ENCODE measurements at places on chromosomes 3 and 15.

GRCh38 chr15:92415639-92416297, 22.1 kb downstream of the ST8SIA2 start:
- no peak for DNase-seq

DNA sequence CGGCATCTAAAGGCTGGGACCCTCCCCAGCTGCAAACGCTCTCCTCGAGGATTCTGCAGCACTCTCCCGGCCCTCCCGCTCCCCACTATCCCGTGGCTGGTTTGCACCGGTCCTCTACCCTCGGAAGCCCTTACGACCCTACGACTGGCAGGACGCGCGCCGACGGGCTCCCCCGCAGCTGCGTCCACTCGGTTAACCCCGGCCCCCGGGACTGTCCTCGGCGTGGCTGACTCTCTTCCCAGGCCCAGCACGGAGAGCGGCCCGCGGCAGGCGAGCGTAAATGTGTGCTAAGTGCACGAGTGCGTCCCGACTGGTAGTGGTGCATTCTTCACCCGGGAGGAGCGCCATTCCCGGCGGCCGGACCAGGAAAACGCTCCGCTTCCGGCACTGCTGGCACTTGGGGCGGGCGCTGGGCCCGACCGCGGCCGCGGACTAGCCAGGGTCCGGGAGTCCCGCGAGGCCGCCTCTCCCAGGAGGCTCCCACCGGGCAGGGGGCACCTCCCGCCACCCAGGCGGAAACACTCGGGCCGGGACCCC, 508 bp downstream of the GORASP1 start:
- DNase-seq, result no peak

DNA sequence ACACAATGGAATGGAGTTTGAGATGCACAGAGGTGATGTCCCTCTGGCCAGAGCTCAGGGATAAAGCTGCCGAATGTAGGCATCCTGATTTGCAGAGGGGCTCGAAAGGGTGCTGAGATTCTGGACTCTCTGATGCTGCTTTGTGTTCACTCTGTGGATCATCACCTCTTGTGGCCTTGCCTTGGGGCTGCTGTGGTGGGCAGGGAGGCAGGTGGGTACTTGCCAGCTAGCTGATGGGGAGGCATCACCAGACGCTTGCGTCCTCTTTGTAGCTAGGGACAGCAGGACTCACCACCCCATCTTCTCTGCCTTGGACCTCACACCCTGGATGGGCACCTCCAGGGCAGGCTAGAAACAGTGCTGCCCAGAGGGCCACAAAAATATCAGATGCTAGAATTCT, 14.6 kb upstream of the RASGRF1 start:
- no peak for DNase-seq

DNA sequence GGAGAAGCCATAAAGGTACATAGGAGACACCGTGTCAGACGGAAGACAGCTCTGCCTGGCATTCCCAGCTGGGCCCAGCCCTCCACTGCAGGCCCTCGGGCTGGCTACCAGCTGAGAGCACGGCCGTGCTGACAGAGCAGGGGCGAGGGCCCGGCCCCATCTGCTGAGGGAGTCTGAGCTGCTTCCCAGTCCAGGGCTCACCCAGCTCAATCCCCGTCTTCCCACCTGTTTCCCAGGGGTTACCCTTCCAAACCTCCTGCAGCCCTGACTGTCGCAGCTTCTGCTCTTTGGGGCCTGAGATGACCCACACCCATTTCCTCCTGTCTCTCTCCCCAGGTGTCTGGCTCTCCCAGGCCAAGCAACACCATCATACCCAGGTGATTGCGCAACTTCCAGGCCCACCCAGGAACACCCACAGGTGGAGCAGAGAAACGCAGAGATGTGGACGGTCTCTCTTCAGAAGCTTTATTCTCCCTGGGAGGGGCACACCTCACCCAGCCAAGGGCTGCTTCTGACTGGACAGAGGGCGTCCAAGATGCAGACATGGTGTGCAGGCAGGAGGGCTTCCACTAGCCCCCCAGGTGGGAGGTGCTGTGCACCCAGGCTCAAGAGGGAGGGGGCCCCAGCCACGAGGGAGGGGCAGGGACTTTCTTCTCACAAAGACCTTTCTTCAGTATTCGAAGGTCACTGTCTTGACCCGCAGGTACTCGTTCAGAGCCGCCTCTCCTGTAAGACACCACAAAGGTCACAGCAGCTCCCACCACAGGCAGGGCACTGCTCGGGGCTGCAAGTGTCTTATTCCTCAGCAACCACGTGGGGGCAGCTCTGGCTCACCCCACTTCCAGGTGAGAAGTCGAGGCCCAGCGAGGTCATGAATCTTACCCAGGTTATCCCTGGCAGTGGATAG, 19.4 kb upstream of the SLC41A3 start:
- no peak for DNase-seq

GRCh38 chr3:177196456-177197040, 734 bp downstream of the TBL1XR1 start:
- DNase-seq, result peak; percentile 20

DNA sequence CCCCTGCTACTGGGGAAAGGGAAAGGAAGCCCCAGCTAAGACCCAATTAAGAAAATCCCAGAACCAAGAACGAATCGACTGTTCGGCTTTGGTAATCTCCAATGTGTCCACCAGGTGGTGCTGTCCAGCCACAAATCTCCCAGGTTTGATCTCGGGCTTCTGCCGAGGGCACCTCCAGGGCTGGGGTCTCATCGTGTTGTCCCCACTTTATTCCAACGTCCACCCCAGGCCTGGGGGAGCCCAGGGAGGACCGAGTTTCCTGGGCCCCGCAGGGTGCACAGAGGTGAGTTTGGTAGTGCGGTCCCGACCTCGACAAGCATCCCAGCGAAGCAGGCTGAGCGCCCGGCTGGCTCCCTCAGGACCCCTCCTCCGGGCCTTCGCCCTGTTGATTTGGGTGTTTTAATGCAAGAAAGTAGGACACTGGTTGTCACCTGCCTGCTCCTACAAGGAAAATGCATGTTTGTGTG, 185.1 kb downstream of the GOLGA6L6 start:
- DNase-seq, result peak; percentile 86

GRCh38 chr3:145384307-145384706, 776.7 kb downstream of the PLOD2 start:
- no peak for DNase-seq

DNA sequence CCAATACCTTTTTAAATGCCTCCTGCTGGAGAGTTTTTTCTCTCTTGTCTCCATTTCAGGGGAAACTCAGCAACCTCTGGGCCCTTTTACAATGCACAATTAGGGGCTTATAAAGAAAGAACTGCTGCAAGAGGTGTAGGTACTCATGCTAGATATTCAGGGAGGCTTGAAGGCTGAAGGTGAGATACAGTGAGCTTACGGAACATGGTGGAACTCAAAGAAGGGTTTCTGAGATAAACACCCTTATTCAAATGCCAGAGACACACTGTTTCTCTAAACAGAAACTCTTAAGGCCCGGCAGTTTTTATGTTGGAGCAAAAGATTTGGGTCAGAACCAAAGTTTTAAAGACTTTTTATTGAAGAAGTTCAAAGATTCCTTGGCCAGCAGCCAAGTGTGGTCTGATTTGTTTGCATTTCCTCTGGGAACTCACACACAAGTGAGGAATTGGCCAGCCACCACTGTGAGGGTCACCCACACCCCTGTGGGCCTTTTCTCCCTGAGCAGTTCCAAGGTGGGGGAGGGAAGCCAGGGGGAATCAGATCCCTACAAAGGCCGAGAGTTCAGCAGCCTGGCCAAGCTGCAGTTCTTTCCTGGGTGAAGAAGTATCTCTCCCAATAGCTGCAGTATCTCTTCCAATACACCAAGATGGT, 47.8 kb downstream of the TNFAIP8L3 start:
- DNase-seq, result no peak

DNA sequence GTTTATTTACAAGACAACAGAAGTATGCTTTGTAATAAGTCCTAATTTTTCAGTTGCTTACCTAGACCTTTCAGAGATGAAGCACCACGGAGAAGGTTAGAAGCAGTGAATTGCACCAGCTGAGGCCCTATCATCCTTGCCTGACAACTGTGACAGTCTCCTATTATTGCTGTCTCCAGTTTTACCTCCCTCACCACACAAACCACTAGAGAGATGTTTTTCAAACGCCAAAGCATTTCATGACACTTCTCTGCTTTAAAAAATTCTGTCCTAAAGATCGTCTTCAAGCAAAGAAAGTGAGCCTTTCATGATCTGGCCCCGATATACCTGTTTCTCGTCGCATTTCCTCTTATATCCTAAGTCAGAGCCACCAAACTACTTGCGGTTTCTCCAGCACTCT, 72.3 kb upstream of the TSPAN3 start:
- DNase-seq, result no peak

- no peak for DNase-seq
These were observed 616.9 kb downstream of the ZIC1 start for GRCh38 chr3:148026009-148026588.

GRCh38 chr15:26660241-26660640, 112.6 kb downstream of the GABRB3 start:
- no peak for DNase-seq

DNA sequence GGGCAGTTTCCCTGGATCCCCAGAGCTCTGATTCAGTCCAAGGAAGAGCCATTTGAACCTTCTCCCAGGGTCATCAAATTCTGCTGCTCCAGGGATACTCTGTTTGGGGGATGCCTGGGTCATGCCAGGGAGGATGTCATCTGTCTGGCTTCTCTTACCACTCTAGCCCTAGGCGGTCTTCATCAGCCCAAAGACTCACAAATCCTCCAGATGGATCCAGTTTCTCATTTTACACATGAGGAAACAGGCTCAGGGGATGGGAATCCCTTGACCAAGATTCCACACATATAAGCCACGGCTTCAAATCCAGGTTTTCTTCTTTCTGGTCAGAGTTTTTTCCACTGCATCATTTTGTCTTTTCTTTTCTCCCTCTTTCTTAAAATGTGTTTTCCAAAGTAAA, 36.7 kb downstream of the SLC28A1 start:
- DNase-seq, result no peak

DNA sequence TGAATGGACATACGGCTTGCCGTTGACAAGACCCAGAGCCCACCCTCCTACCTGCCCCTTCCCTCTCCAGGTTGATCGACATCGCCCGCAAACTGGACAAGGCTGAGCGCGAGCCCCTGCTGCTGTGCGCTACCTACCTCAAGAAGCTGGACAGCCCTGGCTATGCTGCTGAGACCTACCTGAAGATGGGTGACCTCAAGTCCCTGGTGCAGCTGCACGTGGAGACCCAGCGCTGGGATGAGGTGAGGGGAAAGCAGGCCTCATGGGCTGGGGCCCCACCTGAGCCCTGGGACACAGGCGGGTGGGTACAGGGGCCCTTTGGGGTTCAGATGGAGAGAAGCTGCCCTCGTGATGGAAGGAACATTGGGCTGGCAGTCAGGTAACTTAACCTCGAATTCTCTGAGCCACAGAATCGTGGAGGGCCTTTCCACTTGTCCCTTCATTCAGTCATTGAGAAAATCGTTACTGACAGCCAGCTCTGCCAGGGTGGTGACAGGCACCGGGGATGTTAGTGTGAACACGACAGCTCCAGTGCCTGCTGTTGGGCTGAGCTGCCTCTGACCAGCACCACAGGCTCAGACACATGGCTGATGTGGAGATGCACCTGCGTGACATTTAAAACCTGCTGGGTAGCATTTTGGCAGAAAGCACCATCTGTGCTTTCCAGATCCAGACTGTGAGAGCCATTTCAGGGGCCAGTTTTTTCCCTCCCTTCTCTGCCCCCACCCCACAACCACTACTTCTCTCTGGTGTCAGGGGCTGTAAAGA, 25.6 kb upstream of the RHO start:
- no peak for DNase-seq

- DNase-seq, result no peak
These were observed 104.5 kb downstream of the VGLL4 start for GRCh38 chr3:11539218-11539617.

DNA sequence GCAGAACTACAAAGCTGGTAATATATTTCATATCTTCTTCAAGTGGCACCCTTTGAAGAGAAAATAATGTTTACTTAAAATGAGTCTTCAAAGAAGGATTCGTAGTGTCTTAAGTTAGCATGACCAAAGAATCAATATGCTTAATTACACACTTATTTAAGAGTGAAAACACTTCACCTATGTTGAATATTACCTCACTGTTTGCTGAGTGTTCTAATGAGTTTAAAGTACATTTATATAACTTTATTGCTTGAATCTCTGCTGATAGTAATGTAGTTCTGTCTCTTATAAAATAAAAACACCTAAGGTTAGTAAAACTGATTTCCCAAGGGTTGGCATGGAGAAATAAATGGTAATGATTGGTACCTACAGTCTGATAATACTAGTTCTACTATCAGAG, 143.3 kb upstream of the SLC2A2 start:
- DNase-seq, result no peak

- no peak for DNase-seq
These were observed 32.0 kb downstream of the RAB11A start for GRCh38 chr15:65901336-65901735.

DNA sequence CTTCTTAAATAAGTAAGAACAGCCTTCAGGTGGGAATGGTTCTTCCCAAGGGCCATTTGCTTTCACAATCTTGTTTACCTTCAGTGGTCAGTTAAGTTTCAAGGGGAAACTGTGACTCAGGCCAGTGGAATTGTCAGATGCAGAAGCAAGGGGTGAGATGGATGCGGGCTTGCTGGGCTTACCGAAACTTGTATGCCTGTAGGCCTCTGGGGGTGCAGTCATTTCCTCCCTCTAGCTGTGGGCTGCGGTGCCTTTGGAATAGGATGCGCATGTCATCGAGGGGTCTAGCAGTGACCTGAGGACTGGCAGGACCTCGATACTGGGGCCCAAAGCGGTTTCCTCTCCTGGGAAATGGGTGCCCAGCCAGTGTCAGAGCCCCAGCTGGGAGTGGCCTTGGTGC, 121.6 kb downstream of the EEFSEC start:
- no peak for DNase-seq

GRCh38 chr15:92051716-92052115, 198.2 kb downstream of the SLCO3A1 start:
- no peak for DNase-seq

DNA sequence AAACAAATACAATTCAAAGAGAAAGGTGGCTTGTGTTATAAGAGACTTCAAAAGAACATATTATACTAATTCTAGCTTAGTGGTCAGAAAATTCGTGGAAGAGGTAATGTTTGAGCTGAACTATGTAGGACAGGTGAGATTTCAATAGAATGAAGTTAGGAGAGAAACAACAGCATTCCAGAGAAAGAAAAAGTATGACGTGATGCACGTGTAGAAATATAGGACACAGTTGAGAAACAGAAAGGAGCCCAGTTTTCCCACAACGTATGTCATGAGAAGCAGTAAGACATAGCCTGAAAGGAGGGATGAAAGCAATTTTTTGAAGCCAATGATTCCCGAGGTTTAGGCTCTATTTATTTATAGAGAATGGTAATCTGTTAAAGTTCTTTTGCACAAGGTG, 18.7 kb upstream of the P3H2 start:
- no peak for DNase-seq

DNA sequence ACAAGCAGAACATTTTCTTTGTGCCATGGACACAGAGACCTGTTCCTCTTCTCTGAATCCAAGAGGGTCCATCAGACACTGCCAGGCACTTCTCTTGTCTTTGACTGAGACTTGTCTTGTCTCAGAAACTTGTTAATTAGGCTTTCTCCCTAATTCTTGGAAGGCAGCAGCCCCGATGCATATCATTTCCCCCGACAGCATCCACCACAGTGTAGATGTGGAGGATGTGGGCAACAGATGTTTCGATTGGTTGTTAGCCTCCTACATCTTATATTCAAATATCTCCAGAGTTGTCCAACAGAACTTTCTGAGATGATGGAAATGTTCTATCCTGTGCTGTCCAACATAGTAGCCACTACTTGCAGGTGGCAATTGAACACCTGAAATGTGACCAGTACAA, 15.5 kb downstream of the GASK1A start:
- no peak for DNase-seq
